ENCODE measurements at places on chromosomes 5 and 9.

DNA sequence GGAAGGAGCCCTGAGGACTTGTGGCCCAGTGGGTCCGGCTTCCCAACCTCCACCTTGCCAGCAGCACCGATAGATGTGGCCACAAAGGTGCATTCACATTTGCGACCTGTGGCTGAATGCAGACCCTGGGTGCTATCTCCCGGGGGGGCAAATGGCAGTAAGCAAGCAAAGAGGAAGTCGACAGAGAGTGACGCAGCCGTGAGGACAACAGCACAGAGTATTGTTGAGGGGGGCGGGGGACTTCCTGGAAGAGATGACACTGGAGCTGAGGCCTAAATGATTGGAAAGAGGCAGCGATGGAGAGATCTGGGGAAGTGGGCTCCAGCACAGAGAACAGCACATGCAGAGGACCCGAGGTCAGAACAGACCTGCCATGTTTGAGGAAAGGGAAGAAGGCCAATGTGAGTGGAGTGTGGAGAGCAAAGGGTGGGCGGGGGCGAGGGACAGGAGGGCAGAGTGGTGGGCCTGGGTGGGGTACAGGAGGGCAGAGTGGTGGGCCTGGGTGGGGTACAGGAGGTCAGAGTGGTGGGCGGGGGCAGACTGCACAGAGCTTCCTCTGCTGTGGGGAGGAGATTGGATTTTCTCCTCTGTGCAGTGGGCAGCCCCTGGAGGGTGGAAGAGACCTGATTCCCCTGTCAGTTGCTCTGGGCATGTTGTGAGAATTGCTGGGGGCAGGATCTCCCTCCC lies 42.6 kb downstream of the ADAMTS2 start:
- DNase-seq = no peak

- DNase-seq = no peak
These were observed 53.2 kb downstream of the USP20 start for GRCh38 chr9:129888293-129889121.

- peak; percentile 48 for DNase-seq
These were observed 4.5 kb downstream of the ROR2 start for GRCh38 chr9:91945277-91946085.

GRCh38 chr9:78010445-78010844 lies 21.2 kb downstream of the GNAQ start:
- no peak for DNase-seq

GRCh38 chr5:141628175-141628788 lies 8.4 kb downstream of the HDAC3 start:
- DNase-seq = no peak

Data from SK-N-MC (cell line).